Stimulated activated memory B cell treated with anti-CD40 and anti-IgM and Interleukin-4, amounts not matched to agents 10 μg/mL and 1 μg/mL and 100 μg/mL, for 72 hours (primary cell): ENCODE measurements at places on chromosomes 4 and X.

GRCh38 chrX:79400623-79401022 is 33.5 kb upstream of the ITM2A start:
- no peak overlapping the region for H3K27ac ChIP-seq
- H3K4me3 ChIP-seq: no peak overlapping the region
- no peaks in the 10 kb centered on the region for H3K4me1 ChIP-seq
- H3K27me3 ChIP-seq: no peaks in the 10 kb centered on the region
- no peaks in the 10 kb centered on the region for H3K36me3 ChIP-seq

GRCh38 chr4:182699795-182700194 is 217.4 kb downstream of the DCTD start:
- no peak overlapping the region for H3K4me3 ChIP-seq
- no peaks in the 10 kb centered on the region for H3K4me1 ChIP-seq
- ATAC-seq: no peak
- no peaks in the 10 kb centered on the region for H3K27me3 ChIP-seq
- H3K27ac ChIP-seq: no peak overlapping the region
- H3K36me3 ChIP-seq: no peaks in the 10 kb centered on the region

DNA sequence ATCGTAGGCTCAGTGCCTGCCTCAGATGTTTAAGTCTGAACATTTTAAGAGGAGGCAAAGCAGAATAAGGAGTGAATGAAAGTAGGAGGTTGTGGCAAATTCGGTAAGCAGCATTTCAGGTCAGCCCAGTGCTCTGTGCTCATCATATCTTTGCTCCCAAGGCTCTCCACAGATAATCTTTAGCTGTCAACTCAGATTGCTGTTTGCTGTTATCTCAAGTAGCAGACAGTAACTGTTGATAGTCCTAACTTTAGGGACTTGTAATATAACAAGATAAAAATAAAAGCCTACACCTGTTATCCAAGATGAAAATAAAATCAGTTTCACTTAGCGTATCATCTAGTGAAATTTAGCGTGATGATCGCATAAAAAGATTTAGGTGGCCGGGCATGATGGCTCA is 18.6 kb upstream of the CLTRN start:
- no peak overlapping the region for H3K4me3 ChIP-seq
- peaks cover 6% of the 10 kb centered on the region for H3K36me3 ChIP-seq
- no peak for ATAC-seq
- H3K4me1 ChIP-seq: peaks cover 7% of the 10 kb centered on the region

DNA sequence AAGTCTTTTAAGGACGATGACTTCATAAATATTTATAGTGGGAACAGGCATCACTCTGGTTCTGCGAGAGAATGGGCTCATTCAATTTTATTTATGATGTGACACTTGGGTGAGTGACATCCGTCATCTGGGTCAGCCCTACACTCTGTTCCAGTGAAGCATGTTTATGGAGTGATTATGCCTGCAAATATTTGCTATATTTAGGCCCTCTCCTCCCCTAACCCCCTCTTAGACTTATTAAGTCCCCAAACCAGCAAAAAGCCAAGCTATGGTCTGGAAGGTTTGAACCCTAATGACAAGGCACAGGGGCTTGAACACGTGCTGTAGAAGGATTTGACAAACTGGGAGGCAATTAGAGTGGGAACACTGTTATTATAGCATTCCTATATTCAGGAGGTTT is 55.9 kb downstream of the C4orf51 start:
- no peak overlapping the region for H3K27ac ChIP-seq
- no peaks in the 10 kb centered on the region for H3K36me3 ChIP-seq
- peaks cover 20% of the 10 kb centered on the region for H3K4me1 ChIP-seq
- no peaks in the 10 kb centered on the region for H3K27me3 ChIP-seq
- ATAC-seq: no peak
